Renal pelvis (tissue), 12 donors: ENCODE measurements at places on chromosomes 16 and 17.

DNA sequence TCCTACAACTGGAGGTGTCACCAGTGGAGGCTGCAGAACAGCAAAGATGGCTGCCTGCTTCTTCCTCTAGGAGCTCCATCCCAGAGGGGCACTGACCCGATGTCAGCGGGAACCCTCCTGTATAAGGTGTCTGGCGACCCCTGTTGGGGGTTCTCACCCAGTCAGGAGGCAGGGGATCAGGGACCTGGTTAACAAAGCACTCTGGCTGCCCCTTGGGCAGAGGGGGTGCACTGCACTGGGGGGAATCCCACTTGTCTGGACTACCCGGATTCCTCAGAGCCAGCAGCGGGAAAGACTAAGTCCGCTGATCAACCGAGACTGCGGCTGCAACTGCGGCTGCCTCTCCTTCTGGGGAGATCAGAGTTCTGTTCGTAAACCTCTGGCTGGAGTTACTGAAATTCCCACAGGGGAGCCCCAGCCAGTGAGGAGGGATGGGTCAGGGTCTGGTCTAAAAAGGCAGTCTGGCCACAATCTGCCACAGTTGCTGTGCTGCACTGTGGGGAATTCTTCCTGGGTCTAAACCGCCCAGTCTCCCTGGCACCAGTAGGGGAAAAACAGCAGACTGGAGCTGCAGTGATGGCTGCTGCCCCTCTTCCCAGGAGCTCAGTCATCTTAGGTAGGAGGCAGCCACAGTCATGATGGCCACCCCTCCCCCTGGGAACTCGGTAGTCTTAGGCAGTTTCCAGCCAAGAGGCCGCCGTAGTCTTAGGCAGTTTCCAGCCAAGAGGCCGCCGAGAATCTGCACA lies 213.4 kb downstream of the CYB561 start:
- no peak for DNase-seq

- no peak for DNase-seq
These were observed 5.2 kb upstream of the CMTM2 start for GRCh38 chr16:66574081-66574480.

DNA sequence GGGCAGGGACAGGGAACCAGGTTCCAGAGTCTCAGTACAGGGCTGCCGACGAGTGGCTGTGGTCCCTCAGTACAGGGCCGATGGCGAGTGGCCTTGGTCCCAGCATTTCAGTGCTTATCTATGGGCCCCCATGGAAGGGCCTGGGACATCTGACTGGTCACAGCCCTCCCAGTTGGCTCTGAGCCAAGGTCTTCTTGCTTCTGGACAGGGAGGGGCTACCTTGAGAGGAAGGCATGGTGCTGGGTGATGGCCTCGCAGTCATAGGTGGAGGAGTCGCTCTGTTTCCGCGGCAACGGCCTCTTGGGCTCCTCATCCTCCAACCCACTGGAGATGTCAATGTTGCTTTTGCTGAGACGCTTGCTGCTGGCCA lies 32.5 kb downstream of the PIMREG start:
- DNase-seq: no peak

GRCh38 chr16:24748242-24748641 lies 18.8 kb downstream of the TNRC6A start:
- no peak for DNase-seq

- no peak for DNase-seq
These were observed 183.2 kb downstream of the AATF start for GRCh38 chr17:37131669-37132611.

DNA sequence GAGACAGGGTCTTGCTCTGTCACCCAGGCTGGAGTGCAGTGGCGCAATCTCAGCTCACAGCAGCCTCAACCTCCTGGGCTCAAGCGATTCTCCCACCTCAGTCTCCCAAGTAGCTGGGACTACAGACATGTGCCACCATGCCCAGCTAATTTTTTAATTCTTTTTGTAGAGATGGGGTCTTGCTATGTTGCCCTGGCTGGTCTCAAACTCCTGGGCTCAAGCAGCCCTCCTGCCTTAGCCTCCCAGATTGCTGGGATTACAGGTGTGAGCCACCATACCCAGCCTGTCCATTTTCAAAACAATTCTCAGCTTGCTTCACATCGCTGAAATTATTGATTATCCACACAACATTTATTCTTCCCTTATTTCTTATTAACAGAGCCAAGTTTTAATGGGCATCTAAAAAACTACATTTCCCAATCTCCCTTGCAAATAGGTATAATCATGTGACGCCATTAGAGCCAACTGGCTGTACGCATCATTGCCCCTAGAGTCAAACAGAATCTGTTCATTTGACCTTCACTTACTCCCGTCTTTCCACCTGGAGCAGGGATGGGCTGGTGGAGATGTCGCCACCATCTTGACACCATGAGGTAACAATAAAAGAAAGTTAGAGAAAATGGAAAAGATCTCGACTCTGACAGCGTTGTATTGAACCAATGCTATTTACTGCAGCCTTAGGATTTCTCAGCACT lies 148.0 kb upstream of the FOXF1 start:
- DNase-seq: no peak
